Left cardiac atrium (tissue), 4 donors: ENCODE measurements at places on chromosomes 12 and 14. TPM values are rescaled to one million over a fixed set of nuclear protein-coding genes. Genes with fewer than 3 reads are reported as not detected.

DNA sequence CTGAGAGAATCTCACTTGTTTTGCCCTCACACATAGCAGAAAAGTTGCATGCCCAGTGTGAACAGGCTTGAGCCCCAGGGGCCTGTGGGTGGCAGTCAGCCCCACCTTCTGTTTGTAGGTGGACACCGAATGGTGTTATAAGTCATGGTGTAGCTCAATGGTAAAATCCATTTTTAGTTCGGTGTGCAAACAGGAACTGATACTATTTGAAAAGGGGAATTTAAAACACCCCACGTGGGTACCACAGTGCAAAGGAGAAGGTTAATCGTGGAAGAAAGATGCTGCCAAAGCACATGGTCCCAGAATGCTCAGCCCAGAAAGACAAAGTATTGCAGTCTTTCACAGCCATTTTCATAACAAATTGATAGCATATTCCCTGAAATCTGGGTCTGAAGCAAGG lies 71.8 kb upstream of the GZMB start:
- no peak for DNase-seq

- no peak for DNase-seq
These were observed 2.8 kb downstream of the DHH start for GRCh38 chr12:49091836-49092085.

- DNase-seq: no peak
These were observed 880 bp upstream of the FLRT2 start for GRCh38 chr14:85528897-85529631.

DNA sequence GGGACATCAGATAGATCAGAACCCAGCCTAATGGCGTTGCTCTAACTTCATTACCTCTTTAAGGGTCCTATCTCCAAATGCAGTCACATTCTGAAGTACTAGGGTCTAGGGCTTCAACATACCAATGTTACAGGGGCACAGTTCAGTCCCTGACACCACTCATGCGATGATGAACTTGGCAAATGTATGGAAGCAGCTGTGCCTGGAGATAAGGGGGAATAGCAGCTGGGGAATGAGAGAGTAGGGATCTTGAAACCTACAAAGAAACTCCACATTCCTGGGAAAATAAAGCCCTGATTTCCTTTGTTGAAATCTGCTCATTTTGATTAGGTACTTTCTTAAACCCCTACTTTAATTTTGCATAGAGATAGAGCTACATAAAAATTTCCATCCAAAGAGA lies 20.5 kb upstream of the TMCC3 start:
- no peak for DNase-seq

- no peak for DNase-seq
These were observed 101.6 kb upstream of the PLXNC1 start for GRCh38 chr12:94046626-94047410.

GRCh38 chr12:97363693-97364092 lies 98.9 kb upstream of the RMST start:
- no peak for DNase-seq

Gene TMEM132C
- 11.1 TPM for total RNA-seq

Gene CMA1
- total RNA-seq: 5.2 TPM

Gene PTCSC3
- total RNA-seq: not detected

DNA sequence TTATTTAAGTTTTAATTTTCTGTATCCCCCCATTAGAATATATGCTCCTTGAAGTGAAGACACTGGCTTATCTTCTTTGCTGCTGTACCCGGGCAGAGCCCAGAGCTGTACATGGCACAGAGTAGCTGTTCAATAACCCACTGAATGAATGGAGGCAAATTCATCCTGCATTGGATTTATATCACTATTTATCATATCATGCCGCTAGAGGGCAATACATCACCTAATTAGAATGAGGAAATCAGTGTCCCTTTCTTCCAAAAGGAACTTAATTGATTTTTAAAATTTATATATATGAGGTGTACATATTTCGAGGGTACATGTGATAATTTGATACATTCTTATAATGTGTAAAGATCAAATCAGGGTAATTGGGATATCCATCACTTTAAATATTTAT lies 89.2 kb upstream of the TMEM260 start:
- DNase-seq: no peak

Gene LUM
- 130 TPM for total RNA-seq

GRCh38 chr14:23380197-23380914 lies 3.5 kb downstream of the CMTM5 start:
- no peak for DNase-seq

DNA sequence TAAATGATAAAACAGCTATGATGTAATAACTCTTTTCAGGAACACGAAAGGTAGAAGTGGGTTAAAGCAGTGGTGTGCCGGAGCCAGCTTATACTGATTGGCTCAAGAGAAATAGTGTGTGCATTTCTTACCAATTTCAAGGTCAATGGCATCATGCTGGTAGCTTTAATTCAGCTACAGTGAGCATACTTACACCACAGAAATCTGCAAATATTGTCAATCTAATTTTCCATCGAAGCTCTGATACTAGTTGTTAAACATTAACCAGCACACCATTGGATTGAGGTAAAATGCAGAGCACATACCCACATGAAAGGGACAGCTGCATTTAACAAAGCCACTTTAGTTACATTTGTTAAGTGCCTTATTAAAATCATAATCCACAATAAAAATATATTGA lies 225.7 kb downstream of the KCNC2 start:
- no peak for DNase-seq

GRCh38 chr12:107549651-107550480 lies 135.7 kb upstream of the PWP1 start:
- no peak for DNase-seq

DNA sequence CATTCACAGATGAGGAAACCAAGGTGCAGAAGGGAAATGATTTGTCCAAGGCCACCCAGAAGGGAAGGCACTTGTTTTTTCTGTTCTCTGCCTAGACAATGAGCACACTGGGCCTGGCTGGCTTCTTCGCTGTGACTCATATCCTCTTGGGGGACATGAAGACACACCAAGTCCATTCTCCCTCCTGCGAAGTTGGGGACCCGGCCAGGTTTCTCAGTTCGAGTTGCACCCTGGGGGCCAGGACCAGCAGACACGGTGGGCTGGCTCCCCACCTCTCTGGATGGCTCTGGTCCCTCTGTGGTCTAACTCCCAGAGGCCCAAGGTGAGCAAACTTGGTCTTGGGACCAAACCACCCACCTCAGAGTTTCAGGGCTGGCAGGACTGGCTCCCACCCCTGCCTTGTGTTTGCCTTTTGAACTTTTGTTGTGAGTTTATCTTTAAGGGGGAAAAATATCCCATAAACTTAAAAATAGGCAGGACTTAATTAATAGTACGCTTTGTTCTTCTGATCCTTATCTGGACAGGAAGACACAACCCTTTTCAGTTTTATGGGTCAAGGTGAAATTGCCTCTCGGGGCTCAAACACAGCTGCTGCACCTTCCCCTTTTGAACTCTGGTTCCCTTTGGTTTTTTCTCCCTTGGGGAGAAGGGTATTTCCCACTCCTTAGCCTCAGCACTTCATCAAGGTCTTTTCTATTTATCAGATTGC lies 9.0 kb upstream of the MLEC start:
- DNase-seq: no peak

DNA sequence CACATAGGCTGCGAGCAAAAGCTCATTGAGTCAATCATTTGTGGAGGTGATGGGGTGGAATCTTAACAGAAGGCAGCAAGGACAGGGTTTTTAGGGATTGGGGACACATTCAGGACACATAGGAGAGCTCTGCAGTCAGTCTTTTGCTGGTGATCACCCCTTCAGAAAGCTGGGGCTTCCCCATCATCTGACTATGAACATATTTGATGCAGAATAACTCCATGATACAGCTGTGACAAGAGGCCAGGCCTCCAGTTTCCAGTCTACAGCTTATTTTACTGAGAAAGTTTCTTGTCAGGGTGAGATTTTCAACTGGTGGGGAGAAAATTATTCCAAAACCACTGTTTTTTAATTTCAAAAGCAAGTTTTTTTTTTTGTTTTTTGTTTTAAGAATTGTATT lies 134.2 kb downstream of the TMEM30B start:
- no peak for DNase-seq

DNA sequence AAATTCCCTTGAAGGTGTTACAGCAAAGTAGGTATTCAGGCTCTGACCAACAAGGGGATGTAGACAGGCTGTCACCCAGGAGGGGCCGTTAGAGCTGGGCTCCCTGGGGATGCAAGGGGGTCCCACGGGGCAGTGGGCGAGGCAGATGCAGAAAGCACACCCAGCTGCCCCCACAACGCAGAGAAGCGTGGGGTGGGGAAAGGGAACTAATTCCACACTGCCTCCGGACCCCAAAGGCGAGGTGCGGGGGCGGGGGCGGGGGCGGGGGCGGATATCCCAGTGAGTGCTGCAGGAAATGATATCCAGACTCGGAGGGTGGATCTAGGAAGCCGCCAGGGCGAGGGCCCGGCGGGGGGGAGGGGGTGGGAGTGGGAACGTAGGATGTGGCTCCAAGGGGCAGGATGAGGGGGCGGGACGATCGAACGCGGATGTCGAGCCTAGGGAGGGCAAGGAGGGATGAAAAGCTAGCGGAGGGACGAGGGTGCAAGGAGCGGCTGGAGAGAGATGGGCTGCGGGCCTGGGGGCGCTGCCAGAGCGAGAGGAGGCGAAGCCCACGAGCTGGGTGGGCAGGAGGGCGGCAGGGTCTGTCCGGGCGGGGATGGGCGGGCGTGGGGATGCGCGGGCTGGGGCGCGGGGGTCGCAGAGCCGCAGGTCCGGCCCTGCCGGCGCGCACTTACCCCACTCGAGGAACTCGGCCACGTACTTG lies 874 bp downstream of the CDC42BPB start:
- DNase-seq: peak; percentile 90

DNA sequence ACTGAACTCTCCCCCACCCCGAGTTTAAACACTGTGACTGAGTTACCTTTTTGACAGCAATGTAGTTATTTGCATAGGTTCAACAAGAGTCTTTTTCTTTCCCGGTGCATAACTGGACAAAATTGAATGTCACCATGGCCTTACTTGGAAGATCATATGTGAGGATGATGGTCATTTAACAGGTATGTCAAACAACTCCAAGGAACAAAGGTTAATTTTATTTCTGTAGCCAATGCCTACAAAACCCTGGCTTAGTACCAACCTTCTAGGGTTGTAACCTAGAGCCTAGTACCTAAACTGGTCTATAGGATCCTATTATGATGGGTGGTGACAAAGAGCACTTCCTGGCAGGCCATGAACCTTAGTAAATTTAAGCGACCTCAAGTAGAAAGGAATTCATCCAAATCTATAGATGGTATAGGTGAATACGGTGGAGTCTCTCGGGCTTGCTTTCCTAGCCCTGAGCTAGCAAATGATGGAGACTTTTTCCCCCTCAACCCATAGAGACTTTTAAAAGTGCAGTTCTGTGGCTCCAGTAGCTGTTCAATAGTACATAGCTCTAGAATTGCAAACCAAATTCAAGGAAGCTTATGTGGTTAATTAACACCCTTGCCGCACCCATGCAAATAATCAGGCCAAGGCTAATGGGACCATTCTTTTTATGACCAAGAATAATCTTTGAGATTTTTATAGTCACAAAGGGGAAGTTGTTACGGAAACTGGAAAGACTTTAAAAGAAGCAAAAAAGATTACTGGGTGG lies 89.0 kb downstream of the SLC38A1 start:
- DNase-seq: no peak

Gene TMEM179
- 1.0 TPM for total RNA-seq
